ENCODE measurements at places on chromosomes 2 and 18.

DNA sequence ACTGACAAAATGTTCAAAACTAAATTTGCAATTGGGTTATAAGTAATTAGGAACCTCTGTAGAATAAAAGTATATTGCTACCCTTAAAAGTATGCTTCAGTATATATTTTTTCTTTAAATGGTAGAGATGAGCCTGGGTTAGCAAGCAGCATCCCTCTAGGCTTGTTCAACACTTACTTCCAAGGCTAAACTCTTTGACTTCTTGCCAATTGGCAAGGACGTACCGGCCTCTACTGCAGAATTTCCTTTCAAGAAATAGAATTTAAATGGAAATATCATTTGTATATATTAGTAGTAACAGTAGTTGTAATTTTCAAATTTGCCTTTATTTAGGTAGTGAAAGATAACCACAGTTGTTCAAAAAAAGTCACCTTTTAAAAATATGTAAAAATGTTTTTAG, 105.1 kb upstream of the SLC38A11 start:
- no peak for DNase-seq

- DNase-seq = no peak
These were observed 51.0 kb upstream of the ABCA12 start for GRCh38 chr2:215189393-215189792.

DNA sequence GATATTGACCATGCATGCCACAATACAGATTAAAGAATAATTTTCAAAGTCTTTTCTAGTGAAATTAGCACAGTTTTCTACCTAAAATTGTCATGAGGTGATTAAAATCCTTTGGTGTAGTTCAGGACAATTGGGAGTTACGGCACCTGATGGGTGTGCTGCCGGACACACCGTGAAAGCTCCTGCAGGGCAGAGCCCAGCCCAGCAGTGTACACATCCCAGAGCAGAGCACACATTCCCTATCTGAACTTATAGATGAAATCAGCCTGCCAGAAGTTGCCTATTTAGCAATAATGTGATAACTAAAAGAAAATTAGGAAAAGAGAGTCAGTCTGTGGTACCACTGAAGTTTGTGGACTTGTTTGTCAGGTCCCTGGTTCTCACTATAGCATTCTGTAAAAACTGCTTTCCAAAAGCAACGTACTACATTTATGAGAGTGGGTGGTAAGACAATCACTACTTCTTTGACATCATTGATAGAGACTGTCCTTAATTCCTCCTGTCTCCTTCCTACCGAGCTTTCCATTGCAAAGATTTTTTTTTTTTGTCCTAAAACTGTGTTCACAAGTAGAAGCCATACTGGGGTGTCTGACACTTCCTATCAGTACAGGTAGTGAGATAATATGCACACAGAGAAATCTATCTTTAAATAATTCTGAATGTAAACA, 3.4 kb downstream of the CYTIP start:
- no peak for DNase-seq

GRCh38 chr2:130756053-130756873, 923 bp downstream of the AMER3 start:
- peak; percentile 62 for DNase-seq

- no peak for DNase-seq
These were observed 17.5 kb downstream of the BZW1 start for GRCh38 chr2:200829258-200829655.

DNA sequence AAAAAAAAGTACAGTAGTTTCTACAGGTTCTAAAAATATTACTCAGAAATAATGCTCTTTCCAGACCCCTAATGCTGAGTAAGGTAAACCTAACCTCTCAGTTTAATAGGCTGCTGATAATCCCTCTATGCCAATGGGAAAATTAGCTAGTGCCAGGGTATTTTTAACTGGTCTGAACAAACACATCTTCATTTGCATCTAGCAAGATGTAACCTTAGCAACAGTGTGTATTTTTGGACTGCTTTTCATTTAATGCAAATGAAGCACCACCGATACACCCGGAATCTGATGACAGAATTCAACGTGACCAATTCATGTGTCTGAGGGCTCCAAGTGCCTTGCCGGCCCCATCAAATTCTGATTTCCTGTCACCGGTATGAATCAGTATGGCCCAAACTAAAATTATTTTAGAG, 47.4 kb upstream of the CYRIA start:
- DNase-seq = no peak

GRCh38 chr18:46761059-46761769, 4.4 kb upstream of the ST8SIA5 start:
- DNase-seq = no peak

DNA sequence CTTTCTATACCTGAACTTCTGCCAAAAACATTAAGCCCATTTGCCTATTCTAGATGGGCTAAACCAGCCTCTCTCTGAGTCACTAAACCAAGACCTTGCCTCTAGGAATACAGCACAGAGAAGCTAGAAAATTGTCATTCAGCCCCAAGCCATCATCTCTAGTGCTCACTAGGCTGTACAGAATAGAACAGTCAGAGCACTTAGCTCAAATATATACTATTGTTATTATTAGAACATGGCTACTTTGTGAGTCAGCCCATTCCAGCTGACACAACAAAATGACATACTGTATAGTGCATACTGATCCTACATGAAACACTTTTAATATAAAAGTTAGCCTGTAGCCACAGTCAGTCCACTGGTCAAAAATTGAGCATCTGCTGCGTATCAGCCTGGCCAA, 418.8 kb downstream of the NRXN1 start:
- no peak for DNase-seq

DNA sequence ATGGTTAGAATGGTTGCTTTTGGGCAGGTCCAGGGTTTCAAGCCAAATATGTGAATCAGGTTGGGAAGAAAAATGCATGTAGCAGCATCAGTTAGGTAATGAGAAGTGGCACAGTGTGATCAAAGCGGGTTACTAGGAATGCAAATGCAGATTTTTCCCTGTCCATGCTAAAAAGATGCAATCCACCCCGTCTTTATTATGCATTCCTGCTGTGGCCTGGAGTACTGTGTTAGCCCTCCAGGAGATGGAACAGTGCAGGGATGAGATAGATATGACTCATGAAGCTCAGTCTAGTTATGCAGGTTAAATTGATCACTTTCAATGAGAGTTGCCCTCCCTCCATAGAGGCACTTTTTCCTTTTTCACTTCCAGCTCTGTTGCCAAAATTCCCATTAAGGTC, 283.8 kb downstream of the CTNNA2 start:
- DNase-seq = no peak

- DNase-seq = no peak
These were observed 683.2 kb downstream of the SATB2 start for GRCh38 chr2:198774576-198774975.

DNA sequence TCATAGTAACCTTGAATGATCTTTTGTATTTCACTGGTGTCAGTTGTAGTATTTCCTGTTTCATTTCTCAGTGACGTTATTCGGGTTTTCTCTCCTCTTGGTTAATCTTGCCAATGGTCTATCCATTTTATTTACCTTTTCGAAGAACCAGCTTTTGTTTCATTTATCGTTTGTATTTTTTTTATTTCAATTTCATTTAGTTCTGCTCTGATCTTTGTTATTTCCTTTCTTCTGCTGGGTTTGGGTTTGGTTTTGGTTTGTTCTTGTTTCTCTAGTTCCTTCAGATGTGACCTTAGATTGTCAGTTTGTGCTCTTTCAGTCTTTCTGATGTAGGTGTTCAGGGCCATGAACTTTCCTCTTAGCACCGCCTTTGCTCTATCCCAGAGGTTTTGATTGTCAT, 36.7 kb downstream of the SP140 start:
- DNase-seq = no peak

GRCh38 chr2:116042530-116042929, 1600.1 kb downstream of the DPP10 start:
- DNase-seq = no peak

DNA sequence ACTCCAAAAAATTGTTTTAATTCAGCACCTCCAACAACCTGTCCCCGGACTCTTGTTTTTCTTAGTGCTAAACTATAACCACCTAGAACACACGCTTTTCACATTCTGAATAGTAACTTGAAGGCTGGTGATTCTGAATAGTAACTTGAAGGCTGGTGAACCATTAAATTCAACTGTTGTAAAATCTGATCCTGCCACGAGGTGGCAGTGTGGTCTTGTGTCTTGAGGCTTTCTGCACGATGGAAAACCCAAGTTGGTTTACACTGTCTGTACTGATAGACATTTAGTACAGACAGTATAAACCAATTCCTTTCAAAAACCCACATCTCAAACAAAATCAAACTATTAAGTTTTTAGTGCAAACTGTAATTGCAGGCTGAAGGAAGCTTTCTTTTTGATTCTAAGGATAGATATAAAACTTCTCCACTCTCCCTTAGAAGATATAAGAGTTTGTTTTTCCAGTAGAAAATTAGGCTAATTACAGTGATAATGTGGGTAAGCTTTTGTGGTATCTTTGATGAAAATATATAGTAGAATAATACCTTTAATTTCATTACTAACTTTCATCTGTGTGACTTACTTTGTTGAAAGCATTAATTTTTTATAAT, 57.6 kb downstream of the VAPA start:
- peak; percentile 66 for DNase-seq

GRCh38 chr2:112977559-112978056, at the start of gene IL36G:
IL36G (plus strand) TSS chr2:112978006; CDS start chr2:112978639, 633 bp downstream.
- DNase-seq = no peak

DNA sequence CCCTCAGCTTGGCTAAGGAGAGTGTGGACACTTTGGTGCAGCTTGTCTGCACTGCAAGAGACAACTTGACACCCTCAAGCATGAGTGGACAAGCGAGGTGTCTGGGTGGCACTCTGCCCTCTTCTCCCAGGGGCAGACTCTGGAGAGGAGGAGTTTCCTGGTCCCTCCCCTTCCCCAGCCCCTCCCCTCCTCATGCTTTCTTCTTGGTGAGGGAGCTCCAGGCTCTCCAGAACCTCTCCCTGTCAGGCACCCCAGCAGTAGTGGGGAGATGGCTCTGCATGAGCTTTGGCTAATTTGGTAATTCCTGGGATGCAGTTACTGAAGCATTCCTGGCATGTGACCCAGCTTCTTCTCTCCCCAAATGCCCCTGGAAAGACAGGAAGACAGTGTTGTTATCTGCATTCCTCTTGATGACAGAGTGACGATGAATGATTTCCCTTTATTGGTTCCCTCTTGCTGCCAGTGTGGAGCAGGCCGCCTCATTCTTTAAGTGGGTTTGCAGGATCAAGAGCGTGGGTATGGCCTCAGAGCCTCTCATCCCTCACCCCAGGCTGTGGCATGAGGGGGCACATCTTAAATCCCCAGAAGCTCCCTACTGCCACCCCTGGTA, 89.2 kb downstream of the STPG4 start:
- DNase-seq = no peak

- no peak for DNase-seq
These were observed 121.6 kb downstream of the ARL4C start for GRCh38 chr2:234375176-234375880.

GRCh38 chr2:37871456-37872191, 53.5 kb upstream of the RMDN2 start:
- no peak for DNase-seq

GRCh38 chr2:45006041-45006941, 3.0 kb downstream of the SIX2 start:
- no peak for DNase-seq

GRCh38 chr2:65880436-65880835, 448.0 kb upstream of the SPRED2 start:
- DNase-seq = no peak

DNA sequence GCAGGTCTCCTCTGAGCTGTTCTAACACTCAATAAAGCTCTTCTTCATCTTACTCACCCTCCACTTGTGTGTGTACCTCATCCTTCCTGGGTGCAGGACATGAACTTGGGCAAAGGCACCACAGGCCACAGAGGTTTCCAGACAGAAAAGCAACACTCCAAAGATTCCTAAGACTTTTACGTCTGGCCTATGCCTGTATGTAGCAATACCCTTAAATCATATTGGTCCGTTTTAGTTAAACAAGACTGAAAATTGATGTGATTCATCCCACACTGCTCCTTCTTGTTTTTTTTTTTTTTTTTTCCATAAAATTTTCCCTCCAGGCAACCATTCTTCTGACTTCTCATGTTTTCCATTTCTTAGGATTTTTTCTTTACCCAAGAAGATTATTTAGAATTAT, 404.3 kb downstream of the PID1 start:
- no peak for DNase-seq

GRCh38 chr2:195514365-195514764, 142.7 kb upstream of the SLC39A10 start:
- no peak for DNase-seq

- no peak for DNase-seq
These were observed 19.1 kb downstream of the HS1BP3 start for GRCh38 chr2:20631617-20632307.

DNA sequence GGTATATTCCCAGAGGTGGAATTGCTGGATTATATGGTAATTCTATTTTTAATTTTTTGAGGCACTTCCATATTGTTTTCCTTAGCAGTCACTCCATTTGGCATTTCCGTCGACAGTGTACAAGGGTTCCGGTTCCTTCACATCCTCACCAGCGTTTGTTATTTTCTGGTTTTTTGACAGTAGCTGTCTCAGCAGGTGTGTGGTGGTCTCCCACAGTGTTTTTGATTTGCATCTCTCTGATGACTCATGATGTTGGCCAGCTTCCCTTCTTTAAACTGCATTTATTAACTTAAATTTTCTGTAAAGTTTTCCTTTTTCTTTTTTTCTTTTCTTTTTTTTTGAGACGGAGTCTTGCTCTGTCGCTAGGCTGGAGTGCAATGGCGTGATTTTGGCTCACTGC, 19.7 kb downstream of the SH3BP4 start:
- DNase-seq = no peak

DNA sequence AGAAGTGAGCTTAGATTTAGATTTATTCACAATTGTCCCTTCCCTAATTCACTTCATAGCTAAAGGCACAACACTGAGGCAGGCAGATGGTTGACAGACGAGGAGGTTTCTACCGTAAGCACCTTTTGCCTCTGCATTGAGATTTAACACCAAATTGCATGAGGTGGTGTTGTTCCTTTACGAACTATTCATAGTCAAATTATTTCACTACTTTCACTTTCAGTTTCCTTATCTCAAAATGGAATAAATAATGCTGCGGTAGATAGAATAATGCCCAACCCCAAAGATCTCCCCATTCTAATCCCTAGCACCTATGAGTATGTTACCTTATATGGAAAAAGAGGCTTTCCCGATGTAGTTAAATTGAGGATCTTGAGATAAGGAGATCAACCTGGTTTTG, 58.9 kb upstream of the LINC00305 start:
- no peak for DNase-seq

DNA sequence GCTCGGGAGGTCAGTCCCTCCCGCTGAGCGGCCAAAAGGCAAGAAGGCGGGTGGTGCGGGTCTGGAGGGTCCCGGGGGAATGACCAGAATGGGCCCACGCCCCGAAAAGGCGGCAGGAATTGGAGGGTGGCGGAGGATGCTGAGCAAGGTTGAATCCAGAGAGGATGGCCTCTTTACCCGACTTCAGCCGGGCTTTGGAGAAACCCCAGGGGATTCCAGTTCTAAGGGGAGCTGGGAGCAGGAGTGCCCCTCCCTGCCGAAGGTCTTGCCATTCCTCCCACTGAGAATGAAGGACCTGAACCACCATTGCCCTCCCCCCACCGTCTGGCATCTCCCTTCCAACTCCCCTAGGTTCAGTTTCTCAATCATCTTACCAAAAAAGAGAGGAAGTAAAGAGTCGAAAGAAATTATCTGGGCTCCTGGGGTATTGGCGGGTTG, 38.9 kb upstream of the ATP6V1B1 start:
- DNase-seq = no peak
